Right ventricle myocardium inferior (tissue), 1 donor: ENCODE measurements at places on chromosomes 5 and 9. TPM values are rescaled to one million over a fixed set of nuclear protein-coding genes. Genes with fewer than 3 reads are reported as not detected.

BARHL1 gene
- not detected for total RNA-seq

CDH9 gene
- not detected for total RNA-seq

PCDHGA12 gene
- 6.5 TPM for total RNA-seq

NUDT12 gene
- 10.4 TPM for total RNA-seq

SPATA24 gene
- 17.2 TPM for total RNA-seq

AP3B1 gene
- 21.3 TPM for total RNA-seq

GFI1B gene
- 0.43 TPM for total RNA-seq

C9orf50 gene
- total RNA-seq = not detected

MYOT gene
- total RNA-seq = 22.4 TPM

PCDHGA6 gene
- total RNA-seq = 6.0 TPM

SPTLC1 gene
- 22.0 TPM for total RNA-seq

TMC1 gene
- not detected for total RNA-seq

KCNV2 gene
- not detected for total RNA-seq

FAM81B gene
- 6.4 TPM for total RNA-seq

LMNB1 gene
- 3.7 TPM for total RNA-seq

IL33 gene
- 29.6 TPM for total RNA-seq

GABRA6 gene
- not detected for total RNA-seq

SLC2A8 gene
- 15.0 TPM for total RNA-seq

SPRY4 gene
- total RNA-seq = 9.7 TPM

HAND1 gene
- total RNA-seq = 29.8 TPM

PLAC8L1 gene
- not detected for total RNA-seq

CRAT gene
- total RNA-seq = 85.5 TPM
